ENCODE measurements at places on chromosomes 11 and 22.
A peak's percentile ranks its signal among the peaks of the same experiment; 100 is the strongest.

- no peak for DNase-seq
Measured at GRCh38 chr11:124738713-124739478, 846 bp upstream of the NRGN start.

GRCh38 chr22:38652859-38653258, 3.3 kb downstream of the FAM227A start:
- DNase-seq, result no peak

DNA sequence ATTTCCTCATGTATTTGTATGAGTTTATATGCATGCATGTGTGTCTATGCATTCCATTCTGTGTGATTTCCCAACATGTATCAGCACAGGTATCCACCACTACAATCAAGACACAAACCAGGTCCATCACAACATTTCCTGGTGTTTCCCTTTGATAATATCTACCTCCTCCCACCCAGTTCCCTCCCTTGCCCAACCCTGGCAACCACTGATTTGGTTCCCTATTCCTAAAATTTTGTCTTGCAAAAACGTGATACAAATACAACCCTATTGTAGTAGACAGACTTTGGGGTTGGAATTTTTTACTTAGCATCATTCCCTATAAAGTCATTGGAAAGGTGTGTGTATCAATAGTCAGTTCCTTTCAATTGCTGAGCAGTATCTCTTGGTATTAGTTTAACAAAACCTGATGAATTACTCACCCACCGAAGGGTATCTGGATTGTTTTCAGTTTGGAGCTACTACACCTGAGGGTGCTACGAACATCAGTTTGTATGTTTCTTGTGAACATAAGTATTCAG, 51.8 kb upstream of the IGLL5 start:
- DNase-seq, result no peak

GRCh38 chr11:87440076-87440770, 402.5 kb downstream of the TMEM135 start:
- DNase-seq, result no peak

- no peak for DNase-seq
Measured at GRCh38 chr22:42064629-42065028, 6.0 kb downstream of the NAGA start.

DNA sequence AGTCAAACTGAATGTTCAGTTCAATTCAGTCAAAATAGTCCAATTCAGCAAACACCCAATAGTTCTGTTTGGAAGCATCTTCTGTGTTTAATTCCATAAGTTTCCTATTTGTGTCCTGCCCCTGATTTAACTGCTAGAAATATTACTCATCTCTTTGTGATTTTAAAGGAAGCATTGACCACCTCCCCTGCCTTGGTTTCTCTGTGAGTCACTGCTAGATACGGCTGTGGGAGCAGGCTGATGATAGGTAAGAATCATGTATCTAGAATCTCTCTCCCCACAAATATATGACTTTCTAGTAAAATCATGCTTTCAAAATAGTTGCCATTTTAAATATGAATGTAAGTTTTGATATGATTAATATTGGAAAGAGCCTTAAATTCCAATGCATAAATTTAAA, 888.5 kb downstream of the NTM start:
- DNase-seq, result peak; percentile 75

GRCh38 chr11:1077033-1077416, 2.4 kb downstream of the MUC2 start:
- DNase-seq, result no peak

DNA sequence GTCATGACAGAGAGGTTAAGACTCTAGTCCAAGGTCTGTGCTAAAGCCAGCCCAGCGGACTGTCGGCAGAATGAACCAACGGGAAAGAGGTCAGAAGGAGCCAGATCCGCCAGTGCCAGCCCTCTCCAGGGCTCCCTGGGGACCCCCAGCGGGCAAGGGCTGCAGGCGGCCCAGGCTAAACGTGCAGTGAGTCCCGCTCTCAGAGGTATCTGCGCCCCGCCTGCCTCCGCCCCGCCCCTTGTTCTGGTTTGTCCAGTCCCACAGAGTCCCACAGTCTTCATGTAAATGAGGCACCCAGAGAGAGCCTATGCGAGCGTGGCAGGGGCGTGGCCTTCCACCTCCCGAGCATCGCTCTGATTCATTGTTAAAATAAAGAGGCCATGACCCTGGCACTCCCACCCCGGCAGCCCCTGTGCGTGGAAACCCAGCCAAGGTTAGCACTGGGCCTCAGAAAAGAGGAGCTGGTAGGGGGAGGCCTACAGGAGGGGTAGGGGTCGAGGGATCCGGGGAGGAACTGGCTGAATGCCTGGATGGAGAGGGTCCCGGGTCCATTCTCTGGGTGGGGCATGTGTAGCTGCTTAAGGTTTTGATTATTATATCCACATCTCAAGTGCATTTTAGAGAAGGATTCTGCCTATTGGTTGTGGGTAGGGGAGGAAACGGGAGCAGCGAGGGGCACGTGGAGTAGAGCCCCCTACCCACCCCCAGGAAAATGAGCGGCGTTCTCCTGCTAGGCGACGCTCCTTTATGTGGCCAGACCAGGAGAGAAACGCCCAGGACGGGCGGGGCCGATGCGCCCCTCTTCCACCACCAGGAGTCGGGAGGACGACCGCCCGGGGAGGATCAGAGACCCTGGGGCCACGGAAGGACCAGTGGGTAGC, at the start of gene TRIOBP:
TSS of gene TRIOBP (plus strand) at position 392 of the 881 bp plus-strand sequence. CDS start 4,318 bp downstream, outside the sequence.
- peak; percentile 98 for DNase-seq

GRCh38 chr22:46633334-46633890, 13.2 kb downstream of the GRAMD4 start:
- no peak for DNase-seq

GRCh38 chr11:118434553-118435289, 1.6 kb upstream of the KMT2A start:
- no peak for DNase-seq

DNA sequence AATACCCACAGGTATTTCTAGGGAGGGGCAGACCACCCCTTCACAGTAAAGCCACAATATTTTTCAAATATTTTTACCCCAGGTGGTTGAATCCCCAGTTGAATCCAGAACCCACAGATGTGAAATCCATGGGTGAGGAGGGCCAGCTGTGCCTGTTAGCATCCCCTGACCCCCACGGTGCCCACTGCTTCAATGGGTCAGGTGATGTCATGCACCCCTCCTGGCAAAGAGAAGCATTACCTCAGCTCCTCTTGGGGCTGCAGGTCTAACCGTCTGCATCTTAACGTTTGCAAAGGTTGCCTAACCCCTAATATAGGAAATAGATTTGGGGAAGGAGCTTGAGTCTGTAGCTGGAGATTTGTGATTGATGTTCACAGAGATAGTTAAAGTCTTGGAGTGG, 24.7 kb upstream of the IL17RA start:
- no peak for DNase-seq

- peak; percentile 94 for DNase-seq
Measured at GRCh38 chr11:118918128-118918685, 7.5 kb downstream of the BCL9L start.

- no peak for DNase-seq
Measured at GRCh38 chr11:17719028-17719937, at the start of gene MYOD1. MYOD1 (plus strand) TSS chr11:17719571; CDS start chr11:17719783, 212 bp downstream.

DNA sequence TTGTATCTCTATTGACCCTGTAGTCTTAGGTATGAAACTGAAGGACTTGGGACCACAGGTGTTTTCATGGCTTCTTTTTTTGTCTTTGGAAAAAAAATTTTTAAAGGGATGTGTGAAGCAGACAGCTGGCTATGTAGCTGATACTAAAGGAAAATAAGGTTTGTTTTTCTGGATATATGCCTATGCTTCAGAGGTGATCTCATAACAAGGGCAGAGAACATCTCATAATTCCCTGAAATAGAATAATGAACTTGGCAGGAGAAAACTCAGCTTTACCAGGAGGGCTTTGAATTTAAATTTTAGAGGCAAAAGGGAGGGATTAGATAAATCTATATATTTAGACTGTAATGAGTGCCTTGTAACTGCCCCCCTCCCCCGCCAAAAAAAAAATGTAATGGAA, 714.9 kb downstream of the OPCML start:
- DNase-seq, result no peak

GRCh38 chr11:76493626-76494539, 49.1 kb downstream of the EMSY start:
- DNase-seq, result no peak

- DNase-seq, result no peak
Measured at GRCh38 chr11:68942095-68942620, 38.5 kb downstream of the IGHMBP2 start.

- DNase-seq, result peak; percentile 78
Measured at GRCh38 chr22:35835998-35836691, 118.5 kb downstream of the APOL5 start.

- no peak for DNase-seq
Measured at GRCh38 chr22:38872831-38873248, 824 bp upstream of the CBX6 start.

GRCh38 chr22:47402876-47403525, 640.6 kb downstream of the TBC1D22A start:
- no peak for DNase-seq

GRCh38 chr11:32012049-32012448, 78.8 kb upstream of the RCN1 start:
- DNase-seq, result no peak

- no peak for DNase-seq
Measured at GRCh38 chr11:105696000-105696399, 86.1 kb downstream of the GRIA4 start.

DNA sequence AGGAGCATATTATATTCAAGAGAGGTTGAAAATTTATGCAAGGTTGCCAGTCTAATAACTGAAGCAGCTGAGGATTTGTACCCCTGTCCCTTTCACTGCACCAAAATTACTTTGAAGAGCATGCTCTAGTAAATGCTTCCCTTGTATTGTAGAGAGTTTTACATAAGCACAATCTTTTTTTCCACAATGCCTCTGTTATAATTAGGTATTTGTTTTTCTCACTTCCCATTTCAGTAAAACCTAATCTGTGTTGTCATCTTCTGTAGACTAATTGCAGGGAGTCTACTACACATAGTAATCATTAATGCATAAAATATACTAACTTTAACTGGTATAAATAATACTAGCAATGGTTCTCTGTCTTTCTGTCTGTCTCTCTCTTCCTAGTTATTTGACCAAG, 718.4 kb upstream of the ANO5 start:
- no peak for DNase-seq

GRCh38 chr11:41897991-41898390, 438.5 kb upstream of the LRRC4C start:
- DNase-seq, result no peak

- no peak for DNase-seq
Measured at GRCh38 chr11:4041731-4042391, 52.7 kb upstream of the RRM1 start.

DNA sequence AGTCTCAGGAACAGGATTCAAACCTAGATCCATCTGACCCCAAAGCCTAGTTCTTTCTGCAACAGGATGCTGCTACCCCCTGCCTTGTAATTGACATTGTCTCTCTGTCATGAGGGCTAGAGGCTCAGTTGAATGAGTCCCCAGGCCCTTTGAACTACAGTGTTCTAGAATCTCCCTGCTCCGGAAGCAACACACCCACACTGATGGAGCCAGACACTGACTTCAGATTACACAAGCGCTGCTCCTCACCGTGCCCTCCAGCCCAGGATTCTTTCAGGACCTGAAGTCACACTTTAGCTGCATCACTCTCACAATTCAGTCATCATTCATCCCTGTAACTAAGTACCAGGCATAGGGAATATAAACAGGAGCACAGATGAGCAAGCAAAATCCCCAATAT, 69.6 kb downstream of the RAB30 start:
- peak; percentile 68 for DNase-seq

GRCh38 chr11:34784318-34784841, 131.8 kb downstream of the APIP start:
- no peak for DNase-seq

DNA sequence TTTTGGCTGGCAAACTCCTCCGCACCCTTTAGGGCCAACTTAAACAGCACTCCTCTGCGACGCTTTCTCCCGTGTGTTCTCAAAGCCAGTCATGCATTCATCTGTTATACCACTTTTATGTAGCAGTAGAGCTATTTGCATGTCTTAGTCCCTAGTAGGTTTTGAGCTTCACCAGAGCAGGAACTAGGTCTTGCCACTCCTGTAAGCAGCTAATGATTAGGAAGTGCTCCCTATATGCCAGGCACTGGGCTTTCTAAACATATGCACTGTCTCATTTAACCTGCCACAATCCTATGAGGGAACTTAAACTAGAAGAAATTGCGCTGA, 180.8 kb downstream of the DBX1 start:
- no peak for DNase-seq

GRCh38 chr11:33779849-33780528, 5.7 kb upstream of the FBXO3 start:
- peak; percentile 88 for DNase-seq

DNA sequence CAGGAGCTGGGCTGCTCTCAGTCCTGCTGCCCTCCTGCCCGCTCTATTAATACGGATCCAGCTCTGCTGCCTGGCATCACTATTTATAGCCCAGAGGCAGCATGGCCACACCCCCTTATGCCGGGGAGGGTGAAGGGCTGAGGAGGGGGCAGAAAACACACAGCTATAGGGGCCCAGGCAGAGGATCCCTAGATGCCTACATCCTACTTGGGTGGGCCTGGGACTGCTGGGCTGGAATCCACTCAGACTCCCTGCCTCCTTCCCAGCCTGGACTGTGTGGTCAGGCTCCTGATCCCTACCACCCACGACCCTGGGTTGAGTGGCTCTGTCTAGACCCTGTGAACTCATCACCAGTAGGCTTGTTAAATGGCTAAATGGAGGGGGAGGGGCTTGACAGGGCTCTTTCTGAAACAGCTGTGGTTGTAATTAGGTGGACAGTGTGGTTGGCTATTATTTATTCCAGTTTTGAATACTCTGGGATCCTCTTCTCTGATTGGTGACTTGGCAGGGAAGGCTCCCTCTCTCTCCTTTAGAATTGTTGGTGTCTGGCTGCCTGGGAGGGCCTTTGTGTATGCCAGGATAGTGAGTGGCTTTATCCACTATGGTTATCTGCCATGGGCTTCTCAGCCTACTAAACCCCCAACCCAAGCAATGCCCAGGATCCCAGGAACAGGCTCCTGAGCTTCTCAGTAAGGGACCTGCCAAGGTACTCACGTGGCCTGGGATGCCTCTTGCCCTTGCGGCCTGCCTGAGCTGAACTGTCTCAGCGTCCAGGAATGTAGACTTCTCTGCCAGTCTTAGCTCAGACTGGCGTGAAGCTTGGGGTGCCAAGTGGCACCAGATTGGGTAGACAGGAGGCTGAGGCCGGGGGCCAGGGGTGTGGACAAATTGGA, 15.2 kb downstream of the PHLDB1 start:
- peak; percentile 58 for DNase-seq

GRCh38 chr11:28461846-28462245, 353.7 kb downstream of the METTL15 start:
- DNase-seq, result no peak

- DNase-seq, result peak; percentile 93
Measured at GRCh38 chr22:46013460-46014416, 36.8 kb upstream of the WNT7B start.

GRCh38 chr22:40216041-40216756, 38.5 kb downstream of the TNRC6B start:
- DNase-seq, result no peak

GRCh38 chr11:8060146-8060719, 20.8 kb upstream of the TUB start:
- DNase-seq, result no peak

DNA sequence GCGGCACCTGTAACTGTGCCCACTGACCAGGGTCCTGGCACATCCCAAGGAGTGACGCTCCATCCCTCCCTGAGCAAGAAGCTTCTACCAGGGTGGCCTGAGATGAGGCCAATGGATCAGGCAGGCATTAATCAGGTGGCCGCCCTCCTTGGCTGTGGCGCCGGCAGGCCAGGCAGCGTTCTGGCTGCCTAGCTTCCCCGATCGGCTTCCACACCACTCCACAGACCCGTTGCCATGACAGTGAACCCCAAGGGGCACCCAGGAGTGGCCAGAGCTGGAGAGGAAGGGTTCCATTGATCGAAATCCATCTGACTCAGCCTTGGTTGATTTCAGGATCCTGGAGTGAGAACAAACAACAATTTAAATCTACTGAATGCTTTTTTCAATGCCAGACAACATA, 20.5 kb downstream of the LRRC55 start:
- no peak for DNase-seq
